Peyer's patch (tissue), 4 donors: ENCODE measurements at places on chromosomes 13 and 19.

DNA sequence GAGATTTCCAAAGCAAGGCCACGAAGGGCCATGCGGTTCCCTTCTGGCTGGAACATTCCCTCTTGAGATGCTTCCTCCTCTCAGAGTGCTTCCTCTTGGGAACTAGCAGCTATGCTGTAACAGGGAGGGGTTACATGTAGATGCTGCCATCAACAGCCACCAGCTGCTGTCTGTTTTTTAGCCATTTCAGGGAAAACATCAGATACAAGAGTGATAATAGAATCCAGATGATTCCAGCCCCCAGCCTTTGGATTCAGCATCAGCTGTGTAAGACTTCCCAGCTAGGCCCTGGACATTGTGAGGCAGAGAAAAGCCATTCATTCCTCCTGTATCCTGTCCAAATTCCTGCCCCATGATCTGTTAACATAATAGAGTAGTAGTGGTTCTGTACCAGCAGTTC is 8.2 kb upstream of the ZNF177 start:
- no peaks in the 10 kb centered on the region for H3K36me3 ChIP-seq
- DNase-seq = no peak
- H3K4me3 ChIP-seq = no peak overlapping the region
- no peak overlapping the region for H3K27ac ChIP-seq

- H3K4me3 ChIP-seq = no peak overlapping the region
- DNase-seq = no peak
- no peaks in the 10 kb centered on the region for H3K4me1 ChIP-seq
- H3K27ac ChIP-seq = no peak overlapping the region
- no peaks in the 10 kb centered on the region for H3K27me3 ChIP-seq
- H3K36me3 ChIP-seq = no peaks in the 10 kb centered on the region
These were observed 122.3 kb downstream of the ZDHHC20 start for GRCh38 chr13:21336609-21337349.

DNA sequence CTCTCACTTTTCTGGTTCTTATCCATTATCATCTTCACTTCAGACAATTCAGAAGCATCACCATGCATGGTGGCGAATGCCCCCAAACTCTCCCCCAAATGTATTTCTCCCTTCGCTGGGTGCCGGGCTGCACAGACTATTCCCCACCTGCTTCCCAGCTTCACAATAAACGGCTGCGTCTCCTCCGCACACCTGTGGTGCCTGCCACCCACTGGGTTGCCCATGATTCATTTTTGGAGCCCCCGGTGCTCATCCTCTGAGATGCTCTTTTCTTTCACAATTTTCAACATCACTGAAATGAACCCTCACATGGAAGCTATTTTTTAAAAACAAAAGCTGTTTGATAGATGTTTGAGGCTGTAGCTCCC is 2.8 kb upstream of the F10 start:
- H3K36me3 ChIP-seq = no peaks in the 10 kb centered on the region
- DNase-seq = no peak
- H3K4me3 ChIP-seq = no peak overlapping the region
- no peak overlapping the region for H3K27ac ChIP-seq
- H3K27me3 ChIP-seq = no peaks in the 10 kb centered on the region

- H3K36me3 ChIP-seq = no peaks in the 10 kb centered on the region
- no peak for DNase-seq
- H3K27me3 ChIP-seq = no peaks in the 10 kb centered on the region
- no peak overlapping the region for H3K4me3 ChIP-seq
- no peaks in the 10 kb centered on the region for H3K4me1 ChIP-seq
These were observed 50.6 kb downstream of the TNFRSF19 start for GRCh38 chr13:23620613-23621315.

DNA sequence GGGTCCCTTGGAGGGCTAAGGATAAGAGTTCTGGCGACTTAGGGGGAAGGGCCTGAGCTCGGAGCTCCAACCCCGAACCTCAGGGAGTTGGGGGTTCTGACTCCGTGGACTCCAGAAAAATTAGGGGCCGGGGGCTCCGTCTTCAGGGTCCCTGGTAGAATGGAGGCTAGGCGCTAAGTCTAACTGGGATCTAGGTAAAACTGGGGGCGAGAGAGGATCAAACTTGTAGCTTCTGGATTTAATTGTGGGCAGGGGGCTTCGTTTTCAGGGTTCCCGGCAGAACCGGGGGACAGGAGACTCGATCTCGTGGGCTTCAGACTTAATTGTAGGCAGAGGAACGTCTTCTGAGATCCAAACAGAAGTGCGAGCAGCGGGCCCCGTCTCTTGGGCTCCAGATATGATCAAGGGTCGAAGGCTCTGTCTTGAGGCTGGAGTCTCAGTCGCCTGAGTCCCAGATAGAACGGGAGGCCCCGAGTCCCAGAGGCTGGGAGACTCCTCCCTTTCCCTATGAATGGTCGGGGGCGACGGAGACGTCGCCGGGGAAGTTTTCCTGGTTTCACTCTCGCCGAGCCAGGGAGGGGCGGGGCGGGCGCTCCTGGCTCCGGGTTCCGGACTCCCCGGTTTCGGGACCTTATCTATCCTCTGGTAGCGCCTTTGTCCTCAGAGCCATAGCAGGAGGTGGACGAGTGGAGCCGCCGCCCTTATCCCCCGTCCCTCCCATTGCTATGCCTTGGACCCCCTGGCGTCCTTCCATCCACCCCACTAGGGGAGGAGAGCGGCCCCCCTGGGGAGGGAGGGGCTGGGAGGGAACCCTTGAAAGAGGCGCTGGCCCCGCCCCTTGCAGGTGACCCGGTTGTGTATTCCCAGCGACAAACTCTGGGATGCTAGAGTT is 1.3 kb downstream of the NECTIN2 start:
- H3K4me1 ChIP-seq = no peaks in the 10 kb centered on the region
- peak overlapping the region; percentile 95 for H3K27ac ChIP-seq
- H3K36me3 ChIP-seq = no peaks in the 10 kb centered on the region
- peak; percentile 89 for DNase-seq

DNA sequence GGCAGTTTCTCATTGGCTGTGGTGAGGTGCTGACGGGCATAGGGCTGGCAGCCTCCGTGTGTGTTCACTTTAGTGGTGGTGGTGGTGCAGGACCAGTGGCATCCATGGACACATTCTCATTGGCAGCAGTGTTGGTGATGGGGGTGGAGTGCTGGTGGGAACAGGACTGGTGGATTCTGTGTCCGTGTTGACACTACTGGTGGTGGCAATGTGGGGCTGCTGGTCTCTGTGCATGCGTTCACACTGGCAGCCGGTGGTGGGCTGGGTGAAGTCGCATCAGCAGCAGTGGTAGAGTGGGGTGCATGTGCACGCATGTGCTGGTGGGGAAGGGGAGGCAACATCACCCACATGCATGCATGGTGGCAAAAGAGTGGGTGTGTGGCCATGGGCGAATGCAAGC is 1471.4 kb upstream of the PCDH20 start:
- H3K36me3 ChIP-seq = no peaks in the 10 kb centered on the region
- DNase-seq = no peak
- H3K4me1 ChIP-seq = no peaks in the 10 kb centered on the region
- H3K4me3 ChIP-seq = no peak overlapping the region

DNA sequence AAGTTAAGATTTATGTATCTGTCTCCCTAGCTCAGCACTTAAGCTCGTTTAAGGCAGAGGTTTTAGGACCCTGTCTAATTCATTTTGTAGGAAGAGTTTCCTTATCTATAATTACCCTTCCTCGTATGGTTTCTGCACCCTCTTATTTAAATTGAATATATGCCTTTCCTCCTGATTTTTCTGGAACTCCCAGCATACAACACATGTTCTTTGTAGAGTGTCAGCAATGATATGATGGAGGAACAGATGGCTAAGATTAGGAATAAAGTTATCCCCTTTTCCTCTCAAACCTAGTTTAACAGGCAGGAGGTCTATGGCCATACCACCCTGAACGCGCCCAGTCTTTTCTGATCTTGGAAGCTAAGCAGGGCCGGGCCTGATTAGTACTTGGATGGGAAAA is 359.5 kb downstream of the PCDH17 start:
- DNase-seq = no peak
- no peaks in the 10 kb centered on the region for H3K36me3 ChIP-seq
- H3K4me1 ChIP-seq = no peaks in the 10 kb centered on the region

DNA sequence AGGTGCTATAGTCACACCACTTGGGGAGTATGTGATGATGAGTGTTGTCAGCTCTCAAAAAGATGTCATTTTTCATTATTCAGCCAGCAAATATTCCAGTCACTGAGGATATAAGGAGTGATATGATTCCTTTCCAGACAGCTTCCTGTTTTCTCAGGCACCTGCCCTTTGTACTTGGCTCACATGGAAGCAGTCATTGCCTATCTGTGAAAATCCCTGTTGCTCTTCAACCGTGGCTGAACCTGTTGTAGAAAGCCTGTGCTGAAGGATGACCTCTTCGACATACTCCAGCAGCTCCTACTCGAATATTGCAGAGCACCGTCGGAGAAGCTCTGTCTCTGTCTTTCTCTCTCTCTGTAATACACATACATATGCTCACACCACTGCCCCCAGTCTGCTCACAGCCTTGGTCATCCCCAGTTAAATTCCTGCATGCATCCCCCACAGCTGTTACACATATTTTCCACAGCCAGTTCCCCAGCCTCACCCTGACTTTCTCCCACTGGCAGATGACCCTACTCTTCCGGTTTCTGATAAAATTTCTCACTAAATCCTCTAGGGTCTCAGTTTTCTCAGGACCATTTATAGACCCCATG is 204.2 kb upstream of the ARGLU1 start:
- no peaks in the 10 kb centered on the region for H3K4me1 ChIP-seq
- no peak overlapping the region for H3K27ac ChIP-seq
- no peak overlapping the region for H3K4me3 ChIP-seq
- no peak for DNase-seq
- H3K27me3 ChIP-seq = no peaks in the 10 kb centered on the region

GRCh38 chr13:76884186-76884906 is 1.9 kb downstream of the KCTD12 start:
- H3K36me3 ChIP-seq = no peaks in the 10 kb centered on the region
- H3K27ac ChIP-seq = peak overlapping the region; percentile 33
- DNase-seq = no peak
- peak overlapping the region; percentile 68 for H3K4me3 ChIP-seq
- H3K4me1 ChIP-seq = peaks cover 21% of the 10 kb centered on the region
- no peaks in the 10 kb centered on the region for H3K27me3 ChIP-seq

GRCh38 chr13:69524459-69525150 is 583.0 kb upstream of the ATXN8OS start:
- DNase-seq = no peak
- no peaks in the 10 kb centered on the region for H3K36me3 ChIP-seq
- H3K27me3 ChIP-seq = no peaks in the 10 kb centered on the region
- no peaks in the 10 kb centered on the region for H3K4me1 ChIP-seq
- H3K27ac ChIP-seq = no peak overlapping the region

GRCh38 chr13:39051157-39051556 is 12.9 kb downstream of the NHLRC3 start:
- H3K27ac ChIP-seq = no peak overlapping the region
- no peak overlapping the region for H3K4me3 ChIP-seq
- no peak for DNase-seq

- H3K27ac ChIP-seq = peak within 1 kb of the TSS; percentile 89
- H3K4me1 ChIP-seq = peaks cover 26% of the 10 kb centered on the region
- H3K27me3 ChIP-seq = no peaks in the 10 kb centered on the region
- no peaks in the 10 kb centered on the region for H3K36me3 ChIP-seq
- peak within 1 kb of the TSS; percentile 64 for H3K4me3 ChIP-seq
These were observed at the start of gene RASA3 for GRCh38 chr13:114132419-114133121. RASA3 (minus strand) TSS chr13:114132623; CDS start chr13:114132489, 134 bp downstream.

DNA sequence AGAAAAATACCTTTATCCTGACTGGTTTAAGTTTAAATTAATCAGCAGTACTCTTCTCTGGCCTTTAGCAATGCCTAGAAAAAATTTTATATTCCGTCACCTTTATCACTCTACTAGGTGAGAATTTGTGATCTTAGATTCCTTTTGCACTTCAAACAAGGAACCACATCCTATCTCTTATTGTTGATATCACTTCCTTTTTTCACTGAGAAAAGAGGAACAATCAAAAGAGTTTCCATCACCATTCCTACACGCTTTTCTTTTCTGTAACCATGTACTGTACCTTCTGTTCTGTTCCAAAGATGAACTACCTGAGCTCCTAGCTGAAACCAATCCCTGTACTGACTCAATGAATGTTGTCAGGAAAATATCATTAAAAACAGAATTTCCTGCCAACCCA is 1379.0 kb upstream of the MIR17HG start:
- H3K27ac ChIP-seq = no peak overlapping the region
- no peaks in the 10 kb centered on the region for H3K27me3 ChIP-seq
- no peaks in the 10 kb centered on the region for H3K4me1 ChIP-seq

DNA sequence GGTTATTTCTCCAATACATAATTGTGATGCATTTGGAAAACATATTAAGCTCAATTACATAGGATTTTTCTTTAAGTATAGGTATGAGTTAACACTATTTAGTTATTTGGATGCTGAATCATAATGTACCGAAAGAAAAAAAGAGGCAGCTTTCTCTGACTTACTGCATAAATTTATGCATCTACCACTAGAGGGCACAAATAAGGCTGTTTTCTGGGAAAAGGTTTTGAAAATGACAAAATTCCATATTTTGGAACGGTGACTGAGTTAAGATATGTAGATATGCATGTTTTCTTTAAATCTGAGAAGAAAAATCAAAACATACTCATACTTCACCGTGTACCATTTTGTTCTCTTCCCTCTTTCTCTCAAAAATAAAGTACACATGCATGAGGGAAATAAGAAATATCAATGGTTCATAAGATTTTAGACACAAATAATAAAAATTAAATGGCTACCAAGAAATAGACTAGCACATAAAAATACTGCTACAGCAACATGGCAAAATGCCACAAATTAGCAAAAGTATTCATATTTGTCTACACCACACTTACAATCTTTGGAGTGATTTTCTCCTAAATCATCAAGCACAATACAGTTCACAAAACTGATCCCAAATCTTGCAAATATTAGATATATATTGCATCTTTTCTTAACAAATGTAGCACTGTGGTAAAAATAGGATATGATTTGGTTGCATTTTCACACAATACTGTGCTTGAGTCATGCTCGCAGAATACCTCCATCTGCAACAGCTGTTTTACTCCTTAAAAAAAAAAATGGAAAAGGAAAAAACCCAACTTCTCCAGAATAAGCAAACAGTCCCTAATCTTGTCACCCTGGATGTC is 260.0 kb downstream of the FGF14 start:
- no peak for DNase-seq
- no peaks in the 10 kb centered on the region for H3K27me3 ChIP-seq
- no peaks in the 10 kb centered on the region for H3K4me1 ChIP-seq
- no peak overlapping the region for H3K4me3 ChIP-seq
- H3K36me3 ChIP-seq = no peaks in the 10 kb centered on the region

DNA sequence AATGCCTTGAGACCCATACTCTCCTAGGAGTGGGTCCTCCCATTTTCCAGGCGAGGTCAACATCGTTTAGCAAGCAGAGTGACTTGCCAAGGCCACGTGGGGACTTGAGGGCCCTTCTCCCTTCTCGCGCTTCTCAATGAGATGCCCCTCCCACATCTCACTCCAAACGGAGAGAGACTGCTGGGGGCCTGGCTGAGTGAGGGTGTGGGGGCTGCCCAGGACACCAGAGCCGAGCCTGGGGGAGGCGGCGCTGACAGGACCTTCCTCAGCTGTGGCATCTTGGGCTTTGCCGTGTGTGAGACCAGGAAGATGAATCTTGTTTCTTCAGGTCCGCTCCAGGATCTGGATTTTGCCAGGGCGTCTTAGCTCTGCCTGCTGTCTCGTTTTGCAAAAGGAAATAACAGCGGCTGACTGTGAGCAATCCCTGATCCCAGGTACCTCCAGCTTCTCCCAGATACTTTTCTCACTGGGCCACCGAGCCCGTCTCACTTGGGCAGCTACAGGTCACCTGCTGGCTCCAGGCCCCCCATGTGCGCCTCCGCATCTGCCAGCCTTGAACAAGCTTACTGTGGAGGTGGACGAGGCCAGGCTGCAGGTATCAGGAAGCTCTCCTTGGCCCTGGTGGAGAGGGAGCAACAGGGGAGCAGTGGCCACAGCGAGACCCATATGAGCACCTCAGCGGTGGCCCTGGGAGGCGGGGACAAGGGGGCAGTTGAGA is 6.0 kb downstream of the COX6B2 start:
- H3K27me3 ChIP-seq = no peaks in the 10 kb centered on the region
- H3K36me3 ChIP-seq = no peaks in the 10 kb centered on the region
- no peak overlapping the region for H3K27ac ChIP-seq
- peaks cover 4% of the 10 kb centered on the region for H3K4me1 ChIP-seq
